CD4-positive, alpha-beta memory T cell (primary cell): ENCODE measurements at places on chromosomes 6 and 20. TPM values are rescaled to one million over a fixed set of nuclear protein-coding genes. Genes with fewer than 3 reads are reported as not detected.

- no peak for DNase-seq
These were observed 951.8 kb upstream of the MAP3K7 start for GRCh38 chr6:91538622-91539021.

DNA sequence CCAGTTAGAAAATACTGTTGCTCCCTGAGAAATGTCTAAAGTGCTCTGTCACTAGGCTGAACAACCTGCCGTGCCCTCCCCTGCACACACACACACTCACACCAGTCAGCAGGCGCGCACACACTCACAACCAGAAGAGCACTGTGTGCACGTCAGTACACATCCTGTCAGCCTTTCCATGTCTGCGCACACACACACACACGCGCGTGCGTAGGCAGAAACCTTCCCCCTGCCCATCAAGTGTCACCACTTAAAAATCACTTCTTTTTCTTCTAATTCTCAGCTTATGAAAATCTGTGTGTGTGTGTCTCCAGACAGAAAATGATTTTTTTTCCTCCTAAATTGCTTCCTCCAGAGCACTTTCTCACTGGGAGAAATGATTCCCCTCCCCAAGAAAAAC is 100.3 kb downstream of the EDN3 start:
- peak; percentile 14 for DNase-seq

GRCh38 chr20:10591946-10592521 is 81.8 kb downstream of the JAG1 start:
- no peak for DNase-seq

DNA sequence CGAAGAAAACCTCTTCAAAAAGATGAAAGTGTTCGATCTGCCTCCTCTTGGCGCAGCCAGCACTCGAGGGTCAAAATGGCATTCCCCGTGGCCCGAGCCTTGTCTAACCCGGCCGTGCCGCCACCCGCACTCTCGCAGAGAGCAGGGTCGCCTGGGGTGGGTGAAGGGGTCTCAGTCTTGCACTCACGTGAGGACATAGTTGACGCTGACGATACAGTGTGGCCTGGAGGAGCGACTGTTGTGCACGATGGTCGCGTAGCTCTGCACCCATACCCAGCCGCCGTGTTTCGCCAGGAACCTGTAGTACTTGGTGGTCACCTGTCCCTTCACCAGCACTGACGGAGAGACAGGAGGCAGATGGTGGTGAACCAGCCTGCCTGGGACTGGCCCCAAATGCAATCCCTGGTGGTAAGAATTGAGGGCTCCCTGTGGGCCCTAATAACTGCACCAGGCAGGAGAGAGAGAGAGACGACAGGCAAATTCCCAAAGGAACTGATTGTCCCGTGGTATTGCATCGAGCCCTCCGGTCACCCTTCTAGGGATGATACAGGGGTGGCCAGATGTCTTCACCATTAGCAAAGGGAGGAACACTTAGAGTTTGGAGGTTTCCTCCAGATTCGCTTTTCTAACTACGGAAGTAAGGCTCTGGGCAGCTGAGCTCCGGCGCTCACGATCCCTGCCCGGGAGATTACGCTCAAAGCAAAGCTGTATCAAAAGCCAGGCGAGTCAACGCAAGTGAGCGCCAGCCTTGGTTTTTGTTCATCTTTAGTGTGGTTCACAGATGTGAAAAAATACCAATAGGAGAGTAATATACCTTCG is 17.4 kb downstream of the SIM1 start:
- DNase-seq = no peak

GRCh38 chr6:69379518-69379917 is 417.3 kb downstream of the LMBRD1 start:
- no peak for DNase-seq

GRCh38 chr6:158249340-158249836 is 62.9 kb upstream of the TULP4 start:
- no peak for DNase-seq

- DNase-seq = peak; percentile 2
These were observed 880 bp downstream of the ADNP start for GRCh38 chr20:50930139-50930975.

GRCh38 chr6:163460307-163460782 is 45.8 kb downstream of the QKI start:
- DNase-seq = peak; percentile 70

DNA sequence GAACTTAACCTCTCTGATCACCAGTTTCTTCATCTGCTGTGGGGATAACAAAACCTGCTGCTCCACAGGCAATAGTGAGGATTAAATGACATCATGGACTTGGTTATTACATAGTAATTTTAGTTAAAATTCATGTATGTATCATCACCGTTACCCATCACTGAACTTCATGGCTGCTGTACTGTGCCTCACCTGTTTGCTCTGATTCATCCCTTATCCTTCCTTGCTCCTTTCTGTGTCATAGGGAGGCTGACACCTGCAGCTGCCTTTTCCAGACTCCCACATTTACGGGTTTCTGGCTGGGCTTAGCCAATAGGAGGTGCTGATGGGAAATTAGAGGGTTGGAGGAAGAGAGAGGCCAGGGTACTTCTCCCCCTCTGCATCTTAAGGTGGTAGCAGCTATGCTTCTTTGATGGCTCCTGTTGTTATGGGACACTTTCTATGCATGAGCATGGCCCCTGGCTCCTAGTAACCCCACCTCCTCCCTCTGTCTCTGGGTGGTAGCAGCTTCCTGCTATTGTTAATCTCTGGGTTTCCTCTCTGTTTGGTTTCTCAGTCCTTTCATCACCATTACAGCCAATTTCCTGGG is 332.1 kb downstream of the DHX35 start:
- DNase-seq = no peak

- DNase-seq = no peak
These were observed 33.3 kb downstream of the ORC3 start for GRCh38 chr6:87623248-87623647.

DNA sequence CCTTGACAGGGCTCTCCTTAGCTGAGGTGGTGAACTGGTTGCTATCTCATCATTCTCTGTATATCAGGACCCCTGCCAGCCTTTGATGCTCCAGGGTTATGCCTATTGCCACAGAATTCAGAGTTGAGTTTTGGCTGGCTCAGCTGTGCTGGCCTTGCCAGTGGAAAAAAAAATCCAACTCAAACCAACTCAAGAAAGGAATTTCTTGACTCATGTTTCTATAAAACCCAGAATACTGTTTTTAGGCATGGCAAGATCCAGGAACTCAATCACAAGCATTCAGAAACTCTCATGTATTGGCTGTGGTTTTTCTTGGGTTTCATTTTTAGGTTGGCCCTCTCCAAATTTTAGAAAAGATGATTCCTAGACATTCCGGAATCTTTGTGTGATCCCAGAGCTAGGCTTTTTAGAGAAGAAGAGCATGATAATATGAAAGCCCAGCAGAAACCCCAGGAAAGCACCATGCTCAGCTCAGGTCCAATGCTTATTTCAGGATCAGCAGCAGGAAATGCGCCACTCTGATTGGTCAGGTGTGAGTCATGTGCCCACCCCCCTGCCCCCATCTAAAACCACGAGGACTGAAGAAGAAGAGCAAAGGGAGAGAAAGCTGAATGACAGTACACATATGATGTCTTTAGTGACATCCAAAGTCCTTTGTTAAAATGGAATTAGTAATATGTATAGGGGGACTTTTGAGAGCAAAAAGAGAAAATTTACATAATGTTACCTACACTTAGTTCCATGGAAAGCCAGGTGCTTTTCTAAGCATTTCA is 122.9 kb downstream of the RNF144B start:
- no peak for DNase-seq

DNA sequence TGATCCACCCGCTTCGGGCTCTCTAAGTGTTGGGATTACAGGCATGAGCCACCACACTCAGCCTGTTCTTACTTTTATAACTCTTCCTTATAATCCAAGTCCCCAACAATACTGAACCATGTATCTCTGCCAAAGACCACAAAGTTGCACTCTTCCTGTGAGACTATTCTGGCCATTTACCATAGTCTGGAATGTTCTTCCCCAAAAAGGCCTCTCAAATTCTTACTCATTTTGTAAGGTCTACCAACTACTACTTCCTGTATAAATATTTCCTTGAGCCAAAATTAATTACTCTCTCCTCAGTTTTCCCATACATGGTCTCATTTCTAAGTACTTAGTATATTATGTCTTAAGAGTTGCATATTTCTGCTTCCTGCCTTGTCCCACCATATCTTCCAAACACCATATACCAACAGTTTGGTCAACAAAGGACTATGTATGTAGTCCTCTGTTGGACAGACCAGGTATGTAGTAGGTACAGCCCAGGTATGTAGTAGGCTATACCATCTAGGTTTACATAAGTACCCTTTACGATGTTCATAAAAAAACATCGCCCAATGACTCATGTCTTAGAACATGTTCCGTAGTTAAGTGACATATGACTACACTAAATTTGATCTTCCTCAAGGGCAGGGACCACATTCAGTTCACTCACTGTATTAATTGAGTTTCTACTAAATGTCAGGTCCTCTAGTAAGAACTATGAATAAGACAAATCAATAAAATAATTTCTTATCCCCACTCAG is 22.0 kb downstream of the RANBP9 start:
- DNase-seq = no peak

- no peak for DNase-seq
These were observed 5.7 kb downstream of the RING1 start for GRCh38 chr6:33213989-33214335.

DNA sequence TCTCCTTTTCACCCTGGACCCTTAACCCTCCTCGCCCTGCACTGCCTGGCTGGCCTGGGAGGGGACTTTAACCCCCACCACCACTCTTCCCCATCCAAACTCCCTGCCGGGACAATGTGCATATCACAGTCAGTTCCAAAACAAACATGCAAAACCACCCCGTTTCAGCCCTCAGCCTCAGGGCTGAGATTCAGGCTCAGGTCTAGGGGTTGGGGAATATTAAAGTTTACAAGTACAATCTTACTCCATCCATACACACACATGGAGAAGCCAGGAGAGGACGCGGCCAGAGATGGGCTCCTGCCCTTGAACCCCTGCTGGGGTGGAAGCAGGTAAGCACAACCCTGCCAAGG is 534 bp downstream of the KIAA1755 start:
- DNase-seq = no peak

The POU3F2 gene
- polyA plus RNA-seq = not detected

The FAM110A gene
- polyA plus RNA-seq = 8.1 TPM

The BPIFB3 gene
- not detected for polyA plus RNA-seq

The CPNE5 gene
- polyA plus RNA-seq = 1.9 TPM

The FABP7 gene
- not detected for polyA plus RNA-seq

The SLC17A1 gene
- not detected for polyA plus RNA-seq

The GLP1R gene
- not detected for polyA plus RNA-seq

The HLA-DPA1 gene
- polyA plus RNA-seq = 40.0 TPM
